Heart left ventricle (tissue), 16 donors: ENCODE measurements at places on chromosomes 4 and X. TPM values are rescaled to one million over a fixed set of nuclear protein-coding genes. Genes with fewer than 3 reads are reported as not detected.

F9 gene
- not detected for total RNA-seq

HCFC1 gene
- total RNA-seq: 33.8 TPM

MAOA gene
- 57.4 TPM for total RNA-seq

GRCh38 chr4:141046255-141046654 is 87.0 kb downstream of the RNF150 start:
- DNase-seq: peak; percentile 25
- no peak overlapping the region for H3K4me3 ChIP-seq
- no peaks in the 10 kb centered on the region for H3K36me3 ChIP-seq
- H3K27me3 ChIP-seq: no peaks in the 10 kb centered on the region
- H3K27ac ChIP-seq: peak overlapping the region; percentile 78

DNA sequence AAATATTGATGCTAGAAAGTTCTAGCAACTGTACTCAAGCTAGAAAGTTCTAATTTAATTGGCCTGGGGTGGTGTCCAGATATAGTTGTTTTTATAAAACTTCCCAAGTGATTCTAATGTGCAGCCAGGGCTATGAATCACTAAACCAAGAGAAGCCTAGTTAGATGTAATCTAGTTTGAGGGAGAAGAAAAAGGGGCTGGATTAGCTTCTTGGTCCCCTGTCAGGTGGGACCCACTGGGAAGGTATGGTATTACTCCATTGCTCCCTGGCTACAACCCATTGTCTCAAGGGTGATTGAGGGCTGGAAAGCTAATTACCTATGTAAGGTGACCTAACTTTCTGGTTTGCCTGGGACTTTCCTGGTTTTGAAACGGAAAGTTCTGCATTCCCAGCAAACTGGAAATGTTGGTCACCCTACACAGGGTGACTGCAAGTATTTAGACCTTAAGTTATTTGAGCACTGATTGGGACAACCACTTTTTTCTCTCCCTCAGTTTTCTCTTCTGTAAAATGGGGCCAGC is 23.9 kb upstream of the MSN start:
- no peak for DNase-seq
- H3K4me1 ChIP-seq: peaks cover 33% of the 10 kb centered on the region
- peak overlapping the region; percentile 74 for H3K27ac ChIP-seq
- H3K27me3 ChIP-seq: no peaks in the 10 kb centered on the region

DNA sequence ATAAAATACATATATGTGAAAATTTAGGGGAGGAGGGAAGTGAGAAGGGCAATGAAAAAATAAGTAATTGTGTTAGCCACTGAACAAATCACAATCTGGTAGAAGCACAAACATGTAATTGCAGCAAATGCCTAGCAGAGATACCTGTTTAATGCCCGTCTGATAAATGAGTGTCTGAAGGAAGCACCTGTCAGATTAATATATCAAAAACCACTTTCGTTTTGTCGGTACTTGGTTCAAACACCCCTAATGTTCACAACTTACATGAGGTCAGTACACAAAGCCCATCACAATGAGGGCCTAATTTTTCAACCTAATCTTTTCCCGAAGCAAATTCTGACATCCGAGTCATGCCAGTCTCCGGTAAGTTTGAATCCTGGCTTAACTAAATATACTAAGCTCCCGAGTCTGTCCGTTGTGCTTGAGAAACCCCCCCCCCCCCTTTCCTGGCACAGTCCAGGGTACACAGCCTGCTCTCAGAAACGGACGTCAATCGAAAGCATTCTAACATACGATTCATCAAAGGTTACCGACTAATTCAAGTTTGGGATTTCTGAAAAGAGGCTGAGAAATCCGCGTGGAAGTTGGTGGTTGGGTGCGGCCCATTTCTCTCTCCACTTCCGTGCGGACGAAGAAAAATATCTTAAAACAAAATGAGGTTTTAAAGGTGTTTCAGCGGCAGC is 758 bp downstream of the SDAD1 start:
- H3K4me1 ChIP-seq: peaks cover 19% of the 10 kb centered on the region
- peak overlapping the region; percentile 96 for H3K4me3 ChIP-seq
- no peaks in the 10 kb centered on the region for H3K36me3 ChIP-seq
- peak overlapping the region; percentile 81 for H3K27ac ChIP-seq

- no peaks in the 10 kb centered on the region for H3K27me3 ChIP-seq
- DNase-seq: no peak
- no peak overlapping the region for H3K4me3 ChIP-seq
- H3K27ac ChIP-seq: no peak overlapping the region
Observed at GRCh38 chr4:71132486-71132885, 139.0 kb downstream of the DCK start.
